ENCODE measurements at places on chromosomes 4 and X.

DNA sequence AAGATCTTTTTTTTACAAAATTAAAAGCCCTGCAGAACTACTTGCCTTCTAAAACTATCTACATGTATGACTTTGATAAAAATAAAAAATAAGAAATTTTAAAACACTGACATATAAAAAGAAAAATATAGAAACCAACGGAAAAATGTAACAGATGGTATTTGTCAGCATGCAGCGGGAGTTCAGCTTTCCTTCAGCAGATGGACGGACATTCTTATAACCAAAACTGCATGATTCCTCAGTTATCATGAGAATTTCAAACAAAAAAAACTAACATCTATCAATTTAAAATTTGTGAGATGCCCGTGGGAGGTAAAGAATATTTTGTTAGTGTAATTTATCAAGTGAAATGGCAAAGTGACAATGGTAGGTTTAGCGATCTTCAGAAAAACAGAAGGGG, 23.2 kb downstream of the RWDD4 start:
- no peak for DNase-seq

- no peak for DNase-seq
These were observed 2.7 kb upstream of the NALF2 start for GRCh38 chrX:69501429-69501828.

DNA sequence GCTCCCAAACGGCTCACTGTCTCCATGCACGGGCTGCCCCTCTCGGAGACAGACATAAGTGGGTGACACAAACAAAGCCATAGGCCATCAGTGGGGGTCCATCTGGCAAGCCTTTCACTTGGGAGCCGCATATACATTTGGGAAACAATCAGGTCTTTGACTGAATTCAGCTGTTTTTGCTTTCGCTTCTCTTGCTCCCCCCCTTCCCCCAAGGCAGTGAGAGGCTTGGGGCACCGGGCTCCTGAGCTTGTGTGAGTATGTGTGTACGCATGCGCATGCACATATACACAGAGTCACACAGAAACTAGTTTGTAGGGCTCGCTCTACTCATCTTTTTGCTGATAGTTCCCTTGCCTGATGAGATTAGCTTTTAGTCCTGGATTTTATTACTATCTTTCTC, 284.4 kb downstream of the AFF2 start:
- no peak for DNase-seq

GRCh38 chr4:113423631-113424030, 337.9 kb downstream of the CAMK2D start:
- DNase-seq = no peak

GRCh38 chr4:145566086-145566708, 53.0 kb upstream of the MMAA start:
- no peak for DNase-seq

GRCh38 chrX:30680618-30681017, 27.4 kb downstream of the GK start:
- no peak for DNase-seq

GRCh38 chr4:52931243-52931642, 69.1 kb downstream of the RASL11B start:
- DNase-seq = no peak

DNA sequence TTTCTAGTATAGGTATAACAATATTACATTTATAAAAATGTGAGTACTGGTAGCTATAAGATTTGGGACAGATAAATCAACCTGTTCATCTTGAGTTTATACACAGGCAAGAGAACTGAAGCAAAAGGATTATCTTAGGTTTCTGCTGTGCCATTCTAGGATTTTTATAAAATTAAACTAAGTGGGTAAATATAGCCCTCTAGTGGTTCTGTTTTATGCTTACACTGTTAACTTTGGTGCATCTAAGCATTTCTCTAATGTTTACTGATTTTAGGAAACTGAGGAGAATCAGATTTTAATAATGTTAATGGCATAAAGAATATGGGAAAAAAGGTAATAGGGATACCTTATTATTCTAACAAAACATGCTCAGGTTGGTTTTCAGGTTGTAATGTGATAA, 1.1 kb upstream of the RRH start:
- no peak for DNase-seq

GRCh38 chr4:87030755-87031441, 96.1 kb downstream of the AFF1 start:
- no peak for DNase-seq

DNA sequence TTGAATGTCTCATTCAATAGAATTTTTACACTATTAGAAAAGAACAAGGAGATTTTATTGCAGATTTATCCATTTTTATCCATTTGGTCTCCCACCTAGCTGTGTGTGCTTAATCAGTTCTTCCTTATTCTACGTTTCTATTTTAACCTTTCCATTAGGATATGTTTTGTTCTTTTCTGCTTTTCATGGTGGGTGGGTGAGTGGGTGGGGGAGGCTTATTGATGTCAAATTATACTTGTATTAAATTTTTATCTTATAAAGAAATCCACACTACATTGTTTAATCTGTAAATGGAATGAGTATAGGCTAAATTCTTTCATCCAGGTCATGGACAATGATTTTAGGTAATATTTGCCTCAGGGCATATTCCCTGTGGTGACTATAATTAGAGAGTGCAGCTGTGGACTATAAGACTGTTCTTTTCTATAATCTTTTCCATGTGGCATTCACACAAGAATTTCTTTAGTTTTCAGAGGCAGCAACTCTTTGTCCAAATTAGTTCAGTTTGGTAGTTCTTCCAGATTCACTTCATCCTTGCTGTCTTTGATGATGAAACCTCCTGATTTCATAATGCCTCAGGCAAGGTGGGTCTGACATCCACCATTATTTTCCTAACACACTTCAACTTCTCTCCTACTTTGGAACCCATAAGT, 2451.8 kb downstream of the PCDH7 start:
- no peak for DNase-seq

DNA sequence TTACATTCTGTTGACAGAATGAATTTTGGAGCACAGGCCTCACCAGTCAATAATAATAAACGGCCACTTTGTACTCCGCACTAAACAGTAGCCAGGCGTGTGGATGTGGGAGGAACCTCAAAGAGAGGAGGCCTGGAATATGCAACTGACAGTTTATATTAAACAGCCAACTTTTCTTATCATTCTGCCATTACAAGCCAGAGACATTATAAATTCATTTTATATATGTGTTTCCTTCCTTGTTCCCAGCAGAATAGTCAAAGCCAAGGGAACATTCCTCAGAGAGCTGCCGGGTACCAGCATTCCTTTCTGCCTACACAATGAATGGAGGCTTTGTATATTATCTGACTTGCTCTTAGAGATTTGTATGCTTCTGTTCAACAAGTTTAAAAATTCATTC, 436.5 kb upstream of the FTHL17 start:
- no peak for DNase-seq

DNA sequence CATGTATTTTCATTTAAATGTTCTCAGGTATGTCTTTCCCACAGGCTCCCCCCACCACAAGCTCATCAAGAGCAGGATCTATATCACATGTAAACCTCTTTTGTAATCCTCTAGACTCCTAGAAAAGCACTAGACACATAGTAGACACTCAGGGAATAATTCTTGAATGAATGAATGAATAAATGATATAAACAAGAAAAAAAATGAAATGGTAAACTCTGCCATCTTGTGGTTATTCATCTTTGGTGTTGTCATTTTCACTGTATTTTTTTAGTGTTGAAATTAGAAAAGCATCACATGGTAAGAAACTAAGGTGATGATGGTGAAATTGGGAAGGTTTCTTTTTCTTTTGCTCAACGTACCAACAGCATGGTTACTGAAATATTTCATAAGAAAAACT, 34.2 kb upstream of the C1GALT1C1 start:
- DNase-seq = no peak

DNA sequence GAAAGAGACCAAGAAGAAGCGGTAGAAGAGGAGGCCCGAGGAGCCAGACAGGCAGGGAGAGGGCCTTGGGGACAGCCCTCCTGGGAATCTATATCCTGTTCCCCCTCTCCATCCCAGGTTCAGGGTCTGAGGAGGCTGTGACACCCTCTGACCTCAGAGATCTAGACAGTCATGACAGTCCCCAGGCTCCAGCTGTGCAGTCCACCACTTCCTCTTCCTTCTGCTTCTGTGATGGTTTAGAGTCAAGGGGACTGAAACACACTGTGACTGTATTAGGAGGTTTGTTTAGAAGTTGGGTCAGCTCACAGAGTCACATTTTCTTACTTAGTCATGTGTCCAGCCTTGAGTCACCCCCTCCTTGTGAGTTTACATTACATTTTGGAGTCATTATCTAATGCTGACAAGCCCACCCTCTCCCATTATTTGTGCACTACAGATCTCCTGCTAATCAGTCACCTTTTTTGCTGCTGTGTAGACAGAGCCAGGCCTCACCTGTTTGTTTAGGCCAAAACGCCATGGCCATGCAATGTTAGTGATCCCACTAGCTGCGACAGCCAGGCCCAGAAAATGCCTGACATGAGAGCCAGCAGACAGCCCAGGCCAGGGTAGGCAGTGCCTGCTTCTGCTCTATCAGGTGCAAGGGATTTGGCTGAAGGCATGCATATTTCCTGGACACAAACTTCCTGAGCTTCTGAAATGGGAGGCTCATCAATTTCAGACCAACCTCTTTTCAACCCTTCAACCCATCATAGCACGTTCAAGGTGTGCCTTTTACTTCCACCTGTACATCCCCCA, 26.0 kb downstream of the MANBA start:
- DNase-seq = no peak

- no peak for DNase-seq
These were observed 211.8 kb downstream of the DTHD1 start for GRCh38 chr4:36493251-36493650.

DNA sequence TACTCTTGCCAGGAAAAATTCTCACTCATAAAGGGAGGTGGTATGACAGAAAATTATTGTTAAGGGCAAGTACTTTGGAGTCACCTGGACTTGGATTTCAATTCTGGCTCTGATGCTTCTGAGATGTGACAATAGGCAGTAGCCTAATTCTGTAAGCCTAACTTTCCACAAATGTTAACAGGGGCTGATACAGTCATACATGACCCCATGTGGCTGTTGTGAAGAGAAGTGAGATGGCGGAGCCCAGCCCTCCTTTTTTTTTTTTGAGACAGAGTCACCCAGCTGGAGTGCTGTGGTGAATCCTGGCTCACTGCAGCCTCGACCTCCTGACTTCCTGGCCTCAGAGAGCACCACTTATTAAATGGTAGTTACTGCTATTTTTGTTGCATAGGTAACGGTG, 54.4 kb upstream of the IRF2 start:
- no peak for DNase-seq

- DNase-seq = no peak
These were observed 594.9 kb downstream of the KCTD8 start for GRCh38 chr4:43853565-43854264.

GRCh38 chrX:93461060-93461459, 212.3 kb downstream of the NAP1L3 start:
- no peak for DNase-seq

GRCh38 chr4:128690011-128690410, 119.5 kb upstream of the JADE1 start:
- DNase-seq = no peak

DNA sequence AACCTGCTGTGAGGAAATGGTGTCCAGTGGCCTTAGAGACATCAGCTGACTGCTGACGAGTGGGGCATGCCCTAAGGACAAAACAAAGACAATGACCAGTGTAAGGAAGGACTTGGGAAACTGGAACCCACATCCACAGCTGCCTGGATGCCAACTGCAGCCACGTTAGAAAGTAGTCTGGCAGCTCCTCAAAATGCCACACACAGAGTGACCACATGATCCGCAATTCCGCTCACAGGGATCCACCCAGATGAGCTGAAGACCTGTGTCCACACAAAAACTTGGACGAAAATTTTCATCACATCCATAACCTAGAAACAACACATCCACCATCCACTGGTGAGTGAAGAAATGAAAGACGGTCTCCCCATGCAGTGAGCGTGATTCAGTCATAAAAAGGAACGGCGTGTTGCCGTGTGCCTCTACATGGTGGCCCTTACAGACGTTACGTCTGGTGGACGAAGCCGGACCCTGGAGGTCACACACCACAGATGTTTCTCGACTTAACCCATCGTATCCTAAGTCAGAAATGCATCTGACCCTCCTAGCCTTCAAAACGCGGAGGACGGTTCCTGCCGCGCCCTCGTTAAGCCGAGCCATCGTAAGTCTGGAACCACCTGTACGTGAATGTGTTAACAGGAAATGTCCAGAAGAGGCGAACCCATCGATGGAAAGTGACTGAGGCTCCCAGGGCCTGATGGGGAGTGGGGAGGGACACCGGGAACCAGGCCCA, 40.6 kb upstream of the MXD4 start:
- DNase-seq = no peak

DNA sequence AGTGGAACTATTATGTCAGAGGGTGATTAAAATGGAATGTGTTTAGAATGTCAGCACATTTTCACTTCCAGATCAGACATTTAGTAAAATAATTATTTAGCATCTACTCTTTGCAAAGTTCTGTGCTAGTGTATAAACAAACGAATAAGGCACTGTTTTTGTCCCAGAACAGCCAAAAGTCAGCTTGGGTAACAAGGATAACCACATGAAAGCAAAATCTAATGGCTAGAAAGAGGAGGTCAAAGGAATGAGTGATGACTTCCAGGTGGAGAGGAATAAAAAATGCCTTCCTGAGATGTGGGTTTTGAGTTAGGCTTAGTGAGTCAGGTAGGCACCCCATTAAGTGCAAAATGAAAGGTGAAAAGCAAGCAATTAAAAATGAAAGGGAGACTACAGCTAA, 112.6 kb downstream of the ATP10D start:
- DNase-seq = no peak

- DNase-seq = no peak
These were observed 26.4 kb upstream of the SCML1 start for GRCh38 chrX:17710871-17711301.

DNA sequence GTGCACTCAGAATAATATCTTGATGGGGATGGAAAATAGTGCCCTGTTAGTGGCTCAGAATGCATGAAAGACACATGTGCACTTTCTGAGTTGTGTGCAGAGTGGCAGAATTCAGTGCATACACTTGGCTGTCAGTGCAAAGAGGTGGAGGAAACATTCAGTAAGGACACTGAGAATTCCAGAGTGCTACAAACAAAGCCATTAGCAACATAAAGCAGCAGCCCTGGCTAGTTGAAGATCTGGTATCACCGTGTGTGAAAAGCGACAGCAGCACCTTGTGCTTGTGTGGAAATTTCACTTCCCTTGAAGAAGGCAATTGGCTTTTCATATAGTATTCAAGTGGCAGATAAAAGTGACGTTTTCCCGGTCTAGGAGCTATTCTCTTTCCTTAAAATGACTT, 810.4 kb downstream of the TRIML1 start:
- no peak for DNase-seq
